Sigmoid colon (tissue), 7 donors: ENCODE measurements at places on chromosomes 16 and 17. TPM values are rescaled to one million over a fixed set of nuclear protein-coding genes. Genes with fewer than 3 reads are reported as not detected.

GRCh38 chr16:50467943-50468748 is 80.0 kb upstream of the NKD1 start:
- DNase-seq: peak; percentile 62
- peaks cover 3% of the 10 kb centered on the region for H3K27me3 ChIP-seq

DNA sequence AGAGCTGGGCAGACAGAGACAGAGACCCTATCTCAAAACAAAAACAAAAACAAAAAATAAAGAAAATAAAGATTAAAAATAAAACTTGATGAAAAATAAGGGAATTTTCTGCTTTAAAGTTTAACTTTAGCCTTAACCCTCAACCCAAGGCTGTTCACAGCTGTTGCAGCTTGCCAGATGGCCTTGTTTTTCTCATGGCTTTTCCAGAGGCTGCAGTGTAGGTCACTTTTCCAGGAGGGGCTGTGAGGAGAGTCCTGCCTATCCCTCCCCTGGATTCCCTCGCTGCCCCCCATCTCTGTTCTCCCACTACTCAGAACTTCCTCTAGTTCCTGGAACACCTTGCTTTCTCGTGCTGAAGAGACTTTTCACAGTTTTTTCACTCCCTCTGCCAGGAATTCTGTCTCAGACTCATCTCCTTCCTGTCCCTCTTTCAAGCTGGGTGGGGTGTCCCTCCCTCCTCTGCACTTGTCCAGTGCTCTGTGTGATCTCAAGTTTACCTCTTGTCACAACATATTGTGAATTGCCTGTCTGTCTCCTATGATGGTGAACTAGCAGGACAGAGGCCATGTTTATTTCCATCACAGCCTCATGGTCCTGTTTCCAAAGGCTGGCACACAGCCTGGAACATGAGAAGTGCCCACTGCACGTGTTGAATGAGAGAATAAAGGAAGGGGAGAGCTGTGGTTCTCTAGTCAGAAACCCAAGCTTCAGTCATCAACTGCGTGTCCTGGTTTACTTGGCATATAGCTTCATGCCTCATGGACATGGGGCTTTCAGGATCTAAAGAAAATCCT is 69.9 kb upstream of the MSI2 start:
- H3K27me3 ChIP-seq: no peaks in the 10 kb centered on the region
- H3K27ac ChIP-seq: no peak overlapping the region
- no peaks in the 10 kb centered on the region for H3K4me1 ChIP-seq
- no peak for DNase-seq
- H3K36me3 ChIP-seq: no peaks in the 10 kb centered on the region

DNA sequence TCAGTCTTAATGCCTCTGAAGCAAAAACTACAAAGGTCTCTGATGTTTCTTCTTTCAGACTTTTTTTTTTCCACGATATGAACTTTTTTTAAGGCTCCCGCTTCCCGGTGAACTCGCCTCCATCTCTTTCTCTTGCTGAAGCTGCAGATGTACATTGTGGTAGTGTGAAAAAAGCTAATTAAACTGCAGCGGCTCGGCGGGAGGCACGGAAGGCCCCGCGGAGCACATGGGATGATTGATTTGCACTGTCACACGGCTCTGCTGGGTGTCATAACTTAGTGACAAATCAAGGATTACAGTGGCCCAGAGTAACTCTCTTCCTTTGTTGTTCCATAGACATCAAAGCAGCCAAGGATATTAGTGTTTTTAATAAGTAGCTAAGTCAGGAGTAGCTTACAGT is 196.3 kb downstream of the AXIN2 start:
- no peak overlapping the region for H3K4me3 ChIP-seq
- no peaks in the 10 kb centered on the region for H3K27me3 ChIP-seq
- DNase-seq: no peak
- no peaks in the 10 kb centered on the region for H3K4me1 ChIP-seq
- no peaks in the 10 kb centered on the region for H3K36me3 ChIP-seq
- no peak overlapping the region for H3K27ac ChIP-seq

- no peaks in the 10 kb centered on the region for H3K36me3 ChIP-seq
- H3K4me3 ChIP-seq: no peak overlapping the region
- no peaks in the 10 kb centered on the region for H3K4me1 ChIP-seq
- H3K27me3 ChIP-seq: no peaks in the 10 kb centered on the region
Measured at GRCh38 chr16:76729525-76729924, 452.3 kb downstream of the CNTNAP4 start.

DNA sequence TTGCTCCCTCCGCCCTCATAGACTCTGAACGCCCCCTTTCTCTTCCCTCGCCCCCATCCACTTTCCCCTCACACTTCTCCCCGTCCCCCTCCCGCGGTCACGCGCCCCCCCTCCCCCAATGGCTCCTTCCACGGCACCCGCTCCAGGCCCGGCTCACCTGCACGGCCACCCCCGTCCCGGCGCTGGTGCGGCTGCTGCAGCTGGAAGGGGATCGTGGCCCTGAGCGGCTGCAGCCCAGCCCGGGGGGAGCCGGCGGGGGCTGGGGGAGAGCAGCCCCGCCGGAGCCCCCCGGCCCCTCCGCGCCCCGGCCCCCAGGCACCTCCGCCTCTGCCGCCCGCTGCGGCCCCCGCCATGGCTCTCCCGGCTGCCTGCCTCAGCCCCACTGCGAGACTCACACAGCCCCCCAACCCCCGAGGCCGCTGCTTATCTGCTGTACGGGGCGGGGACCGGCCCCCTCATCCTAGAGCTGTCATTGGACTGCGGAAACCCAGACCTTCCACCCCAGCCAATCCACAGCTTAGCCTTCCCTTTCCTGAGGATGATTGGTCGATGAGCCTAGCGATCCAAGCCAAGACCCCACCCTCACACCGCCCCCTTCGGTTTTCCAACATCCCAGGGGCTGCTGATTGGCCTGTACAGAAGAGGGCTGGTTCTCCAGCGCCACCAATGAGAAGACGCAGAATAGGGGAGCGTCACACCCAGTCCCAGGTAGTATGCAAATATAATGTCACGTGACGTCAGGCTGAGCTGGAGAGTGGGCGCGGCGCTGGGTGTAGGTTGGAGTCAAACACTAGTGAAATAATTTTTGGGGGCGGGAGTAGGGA is at the start of gene FAM117A:
TSS of gene FAM117A (minus strand) at position 397 of the 824 bp plus-strand sequence. CDS start at position 353, 44 bp downstream.
- peak within 1 kb of the TSS; percentile 92 for H3K27ac ChIP-seq
- peaks cover 37% of the 10 kb centered on the region for H3K4me1 ChIP-seq
- peak within 1 kb of the TSS; percentile 98 for H3K4me3 ChIP-seq
- H3K27me3 ChIP-seq: no peaks in the 10 kb centered on the region
- DNase-seq: peak; percentile 99

The TAC4 gene
- not detected for total RNA-seq

- DNase-seq: no peak
- H3K27ac ChIP-seq: no peak overlapping the region
- no peak overlapping the region for H3K4me3 ChIP-seq
- H3K27me3 ChIP-seq: no peaks in the 10 kb centered on the region
- H3K36me3 ChIP-seq: no peaks in the 10 kb centered on the region
- H3K4me1 ChIP-seq: no peaks in the 10 kb centered on the region
Measured at GRCh38 chr16:12419151-12419550, 384.5 kb downstream of the CPPED1 start.

DNA sequence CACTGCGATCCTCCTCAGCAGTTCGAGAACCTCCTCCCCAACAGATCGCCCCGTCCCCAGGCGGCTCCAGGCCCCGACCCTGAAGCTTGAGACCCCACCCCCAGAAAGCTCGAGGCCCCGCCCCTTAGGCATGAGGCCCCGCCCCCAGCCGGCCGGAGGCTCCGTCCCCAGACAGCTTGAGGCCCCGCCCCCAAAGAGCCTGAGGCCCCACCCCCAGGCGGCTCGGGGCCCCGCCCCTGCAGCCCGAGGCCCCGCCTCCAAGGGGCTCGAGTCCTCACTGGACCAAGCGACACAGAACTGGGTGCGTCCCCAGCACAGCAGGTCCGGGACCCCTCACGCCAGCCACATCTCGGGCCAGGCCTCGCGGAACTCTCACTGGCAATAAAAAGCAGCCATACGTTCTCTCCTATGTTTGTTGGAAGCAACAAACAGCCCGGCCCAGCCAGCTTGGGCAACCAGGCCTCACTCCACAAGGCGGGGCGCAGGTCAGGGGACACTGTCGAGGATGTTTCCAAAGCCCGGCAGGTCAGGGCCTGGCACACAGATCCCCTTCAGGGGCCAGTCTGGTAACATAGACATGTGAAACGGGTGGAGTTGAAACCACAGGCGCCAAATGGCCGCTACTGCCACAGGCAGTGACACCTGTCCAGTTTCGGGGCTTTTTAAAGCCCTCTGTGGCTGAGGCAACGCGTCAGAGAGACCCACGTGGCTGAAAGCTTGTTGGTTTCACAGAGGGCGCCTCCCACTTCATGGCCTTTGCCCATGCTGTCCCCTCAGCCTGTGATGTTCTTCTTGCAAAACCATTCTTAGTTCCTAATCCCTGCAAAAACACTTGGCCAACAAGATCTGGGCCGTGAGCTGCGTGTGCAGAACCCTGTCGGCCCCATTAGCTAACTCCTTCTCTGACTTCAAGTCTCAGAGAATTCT is 224.2 kb downstream of the PARN start:
- peak overlapping the region; percentile 48 for H3K27ac ChIP-seq
- no peaks in the 10 kb centered on the region for H3K4me1 ChIP-seq
- no peak overlapping the region for H3K4me3 ChIP-seq

GRCh38 chr16:23857256-23857880 is 21.6 kb downstream of the PRKCB start:
- H3K4me3 ChIP-seq: no peak overlapping the region
- no peak for DNase-seq
- no peaks in the 10 kb centered on the region for H3K27me3 ChIP-seq
- H3K36me3 ChIP-seq: no peaks in the 10 kb centered on the region
- H3K4me1 ChIP-seq: peaks cover 18% of the 10 kb centered on the region
- peak overlapping the region; percentile 20 for H3K27ac ChIP-seq

GRCh38 chr16:4114257-4115208 is 1.7 kb downstream of the ADCY9 start:
- H3K27ac ChIP-seq: peak overlapping the region; percentile 75
- H3K36me3 ChIP-seq: no peaks in the 10 kb centered on the region
- peak overlapping the region; percentile 53 for H3K4me3 ChIP-seq
- no peaks in the 10 kb centered on the region for H3K4me1 ChIP-seq

The NPIPA2 gene
- 1.9 TPM for total RNA-seq
